ENCODE measurements at places on chromosomes 6 and 20.

DNA sequence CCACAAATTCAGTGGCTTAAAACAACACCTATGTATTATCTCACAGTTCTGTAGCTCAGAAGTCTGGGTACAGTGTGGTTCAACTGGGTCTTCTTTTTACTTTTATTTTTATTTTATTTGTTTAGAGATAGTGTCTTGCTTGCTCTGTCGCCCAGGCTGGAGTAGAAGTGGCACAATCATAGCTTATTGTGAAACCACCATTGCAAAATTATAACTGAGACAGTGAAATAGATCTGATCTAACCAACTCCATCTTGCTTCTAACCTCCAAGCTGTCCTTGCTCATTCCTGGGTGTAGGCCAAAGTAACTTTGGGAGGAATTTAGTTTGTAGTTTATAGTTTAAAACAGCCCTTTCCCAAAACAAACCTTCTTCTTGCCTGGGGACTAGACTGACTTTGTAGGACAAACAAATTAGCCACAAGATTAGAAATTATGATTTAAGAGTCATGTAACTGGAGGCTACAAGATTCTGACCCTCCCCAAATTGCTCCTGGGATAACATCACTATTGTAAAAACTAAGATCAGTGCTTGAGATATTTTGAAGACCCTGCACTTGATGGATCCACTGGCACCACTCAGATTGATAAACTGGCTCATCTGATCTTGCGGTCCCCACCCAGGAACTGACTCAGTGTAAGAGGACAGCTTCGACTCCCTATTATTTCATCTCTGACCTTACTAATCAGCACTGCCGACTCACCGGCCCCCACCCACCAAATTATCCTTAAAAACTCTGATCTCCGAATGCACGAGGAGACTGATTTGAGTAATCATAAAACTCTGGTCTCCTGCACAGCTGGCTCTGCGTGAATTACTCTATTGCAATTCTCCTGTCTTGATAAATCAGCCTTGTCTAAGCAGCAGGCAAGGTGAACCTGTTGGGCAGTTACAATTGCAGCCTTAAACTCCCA is 193.4 kb upstream of the CDYL start:
- DNase-seq = no peak

DNA sequence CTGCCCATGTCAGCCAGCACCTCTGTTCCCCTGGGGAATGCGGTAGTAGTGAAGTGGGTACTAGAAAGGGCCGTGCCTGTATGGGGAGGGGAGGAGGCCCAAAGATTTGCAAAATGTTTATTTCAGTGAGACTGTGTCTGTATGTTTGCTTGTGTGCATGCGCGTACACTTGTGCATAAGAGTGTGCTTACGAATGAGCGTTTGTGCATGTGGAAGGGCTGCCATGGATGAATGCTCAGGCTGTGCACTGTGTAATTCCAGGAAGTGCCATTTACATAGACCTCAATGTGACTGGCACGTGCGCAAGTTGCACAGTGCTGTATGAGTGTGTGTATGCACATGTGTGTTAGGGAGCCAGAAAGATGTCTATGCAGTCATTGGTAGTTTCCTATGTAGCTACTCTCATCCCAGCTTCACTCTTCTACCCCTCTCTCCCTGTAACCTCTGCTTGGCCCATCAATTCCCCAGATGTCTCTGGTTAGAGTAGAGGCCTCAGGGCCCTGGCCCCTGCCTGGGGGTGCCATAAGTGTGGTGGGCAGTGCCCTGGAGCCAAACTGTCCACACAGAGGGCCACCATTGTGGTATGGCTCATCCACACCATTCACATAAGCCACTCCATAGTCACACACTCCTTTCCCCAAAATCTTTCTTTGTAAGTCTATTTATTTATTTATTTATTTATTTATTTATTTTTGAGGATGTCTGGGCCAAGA is 26.8 kb upstream of the SLC22A7 start:
- DNase-seq = no peak

DNA sequence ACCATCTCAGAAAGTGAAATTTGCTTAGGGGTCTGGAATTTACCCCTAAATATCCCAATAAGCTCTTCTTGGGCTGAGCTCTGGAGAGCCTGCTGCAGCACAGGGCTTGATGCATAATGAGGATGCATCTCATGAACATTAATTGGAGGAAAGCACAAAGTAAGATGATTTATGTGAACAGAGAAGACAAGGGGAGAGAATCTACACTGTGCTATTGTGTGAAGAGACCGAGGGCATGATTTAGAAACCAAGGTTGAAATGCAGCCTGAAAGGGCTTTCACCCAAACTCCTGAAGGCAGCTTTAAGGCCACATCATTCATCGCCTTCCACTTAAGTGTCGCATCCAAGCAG is 27.8 kb upstream of the GPR63 start:
- DNase-seq = no peak

DNA sequence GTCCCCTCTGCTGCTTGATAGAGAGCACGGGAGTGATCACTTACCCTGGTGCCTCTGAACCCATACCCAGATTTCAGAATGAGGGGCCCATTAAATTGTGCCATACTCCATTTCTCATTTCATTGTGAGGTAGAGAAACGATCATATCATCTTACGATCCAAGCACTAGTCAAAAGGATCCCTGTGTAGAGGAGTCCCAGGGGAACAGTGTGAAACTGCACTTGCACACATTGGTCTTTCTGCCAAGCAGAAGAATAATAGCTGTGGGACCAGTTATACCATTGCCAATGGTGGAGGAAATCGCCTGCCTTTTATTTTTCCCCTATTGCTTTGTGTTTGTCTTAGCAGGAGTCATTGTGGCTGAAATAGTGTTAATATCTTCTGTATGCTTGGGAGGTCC is 161.9 kb downstream of the FARS2 start:
- DNase-seq = no peak

- no peak for DNase-seq
Observed at GRCh38 chr20:37335642-37336368, 10.1 kb upstream of the SRC start.

DNA sequence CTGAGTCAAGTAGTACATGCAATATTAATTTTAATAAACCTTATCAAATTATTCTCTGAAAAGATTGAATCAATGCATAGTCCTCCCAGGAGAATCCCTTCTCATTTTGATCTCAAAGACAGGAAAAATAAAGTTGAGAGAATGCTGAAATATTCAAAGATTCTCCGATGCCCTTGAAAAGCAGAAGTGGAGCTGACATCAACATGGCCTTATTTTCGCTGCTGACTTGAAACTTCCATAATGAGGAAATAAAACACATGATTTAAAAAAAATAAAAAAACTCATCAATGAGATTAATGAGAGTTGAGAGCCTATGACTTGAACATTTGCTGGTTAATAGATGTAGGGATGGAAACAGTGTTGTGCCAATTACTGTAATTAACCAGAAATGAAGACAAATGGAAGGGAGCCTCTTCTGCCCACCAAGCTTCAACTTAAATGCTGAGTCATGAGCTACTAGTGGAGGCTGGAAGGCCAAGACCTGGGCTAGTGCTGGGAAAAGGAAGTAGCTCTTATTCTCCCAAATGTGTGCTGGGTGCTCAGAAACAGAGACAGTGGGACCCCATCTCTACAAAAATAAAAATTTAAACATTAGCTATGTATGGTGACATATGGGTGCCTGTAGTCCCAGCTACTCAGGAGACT is 139.9 kb downstream of the BFSP1 start:
- DNase-seq = no peak

DNA sequence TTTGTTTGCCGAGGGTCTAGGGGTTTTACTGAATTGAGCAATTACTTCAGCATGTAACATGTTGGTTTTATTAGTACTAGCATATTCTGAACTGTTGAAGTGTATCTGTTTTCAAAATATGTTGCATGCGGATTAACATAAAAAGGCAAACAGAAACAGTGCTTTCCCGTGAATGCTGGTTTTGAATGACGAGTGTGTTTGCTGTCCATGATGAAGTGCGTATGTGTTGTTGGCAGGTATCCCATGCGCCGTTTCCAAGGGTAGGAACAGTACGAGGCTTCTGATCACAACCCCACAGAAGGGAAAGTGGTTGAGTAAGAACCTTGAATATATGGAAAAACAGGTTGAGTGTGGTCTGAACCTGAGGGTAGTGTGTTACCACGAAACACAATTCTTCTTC is 232.9 kb downstream of the SAMD5 start:
- no peak for DNase-seq

DNA sequence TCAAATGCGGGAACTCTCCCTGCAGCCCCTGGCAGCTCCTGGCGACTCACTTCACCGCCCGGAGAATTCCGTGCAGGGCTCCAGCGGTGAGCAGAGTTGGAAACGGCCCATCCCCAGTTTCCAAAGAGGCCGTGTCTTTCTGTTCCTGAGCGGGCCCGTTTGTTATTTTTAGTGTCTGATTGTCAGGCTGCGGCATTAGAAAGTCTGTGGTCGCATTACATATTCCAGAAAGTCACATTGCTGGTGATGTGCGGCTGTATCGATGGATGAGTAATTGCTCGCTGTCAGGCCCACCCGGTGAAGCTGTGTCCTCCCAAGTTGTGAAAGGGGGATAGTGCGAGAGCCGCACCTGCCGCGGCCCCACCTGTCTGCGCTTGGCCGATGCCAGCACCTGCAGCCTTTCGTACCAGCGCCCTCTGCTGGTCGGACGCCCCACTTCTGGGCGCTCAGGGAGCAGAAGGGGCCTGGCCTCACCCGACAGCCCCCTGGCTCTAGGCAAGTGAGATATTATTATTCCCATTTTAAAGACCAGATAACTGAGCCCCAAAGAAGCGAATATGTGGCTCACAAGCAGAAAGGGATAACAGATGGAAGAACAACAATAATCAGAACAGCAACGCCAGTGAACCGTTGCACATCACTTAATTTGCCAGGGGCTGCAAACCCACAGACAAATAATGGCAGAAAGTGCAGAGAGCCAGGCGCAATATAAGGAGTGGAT is 244.9 kb downstream of the TSHZ2 start:
- DNase-seq = peak; percentile 90

DNA sequence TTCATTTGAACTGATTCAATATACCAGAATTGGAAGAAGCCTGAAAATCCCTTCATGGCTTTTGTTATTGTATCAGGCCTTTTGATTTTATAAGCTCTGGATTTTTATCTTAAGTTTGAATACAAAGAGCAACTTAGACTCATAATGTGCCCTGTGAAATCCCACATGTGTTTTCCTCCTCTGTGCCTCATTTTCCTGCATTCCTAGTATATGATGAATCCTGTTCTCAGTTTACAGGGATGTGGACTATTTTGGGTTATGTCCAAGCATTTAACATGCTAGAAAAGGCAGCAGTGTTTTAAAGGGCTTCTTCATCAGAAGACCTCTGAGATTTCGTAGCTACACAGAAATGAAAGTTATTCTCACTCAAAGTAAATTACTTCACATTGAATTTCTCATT is 455.0 kb downstream of the RFPL4B start:
- DNase-seq = no peak

DNA sequence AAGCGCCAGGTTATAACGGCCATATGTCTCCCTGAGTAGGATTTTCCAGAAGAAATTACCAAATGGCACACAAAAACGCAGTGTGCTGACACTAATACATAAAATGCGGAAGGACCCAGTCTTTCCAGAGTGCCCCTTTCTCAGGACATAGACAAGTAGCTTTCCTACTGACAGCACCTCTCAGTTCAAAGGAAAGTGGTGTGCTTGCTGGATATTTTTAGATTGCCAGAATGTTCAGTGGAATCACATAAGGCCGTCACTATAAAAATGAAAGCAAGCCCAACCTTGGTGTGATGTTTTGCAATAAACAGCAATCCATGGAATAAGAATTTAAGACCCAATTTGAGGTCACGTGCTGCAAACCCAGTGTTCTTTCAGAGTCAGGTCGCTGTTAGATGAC is 135.5 kb upstream of the AGPAT4 start:
- no peak for DNase-seq

- no peak for DNase-seq
Observed at GRCh38 chr20:48898210-48898609, 23.3 kb upstream of the ARFGEF2 start.

DNA sequence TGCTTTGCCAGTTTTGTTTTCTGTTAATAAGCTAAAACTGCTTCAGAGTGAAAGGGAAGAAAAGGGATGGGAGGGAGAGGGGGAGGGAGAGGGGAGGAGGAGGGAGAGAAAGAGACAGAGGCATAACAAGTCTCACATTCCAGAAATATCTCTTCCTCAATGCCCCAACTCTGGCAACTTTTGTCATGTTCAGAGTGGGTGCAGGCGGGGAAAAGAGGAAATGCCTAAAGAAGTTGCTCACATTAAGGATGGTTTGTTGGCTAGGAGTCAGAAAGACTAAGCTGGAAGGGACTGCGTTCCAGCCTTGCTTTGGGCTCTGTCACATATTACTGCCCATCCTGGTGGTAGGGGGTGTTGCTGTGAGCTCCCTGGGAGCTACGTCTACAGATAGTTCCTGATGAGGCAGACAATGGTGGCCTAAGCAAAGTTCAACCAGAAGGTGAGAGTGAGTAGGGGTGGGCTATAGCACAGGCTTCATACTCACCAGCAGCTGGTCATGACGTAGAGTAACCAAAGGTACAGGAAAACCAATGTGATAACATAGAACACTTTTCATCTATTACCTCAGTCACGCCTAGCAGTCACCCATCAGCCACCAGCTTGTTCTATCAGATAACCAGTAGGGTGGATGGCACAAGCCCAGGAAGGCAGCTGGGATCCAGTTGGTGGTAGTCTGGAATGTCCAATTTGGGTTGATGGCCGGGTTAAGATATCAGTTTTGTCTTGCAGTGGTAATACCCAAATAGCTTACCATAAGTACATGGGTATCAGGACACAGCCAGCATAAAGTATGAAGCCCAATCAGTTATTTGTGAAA is 2.1 kb downstream of the TSPYL4 start:
- DNase-seq = no peak

- DNase-seq = peak; percentile 34
Observed at GRCh38 chr20:5073660-5074231, 46.0 kb downstream of the PCNA start.

DNA sequence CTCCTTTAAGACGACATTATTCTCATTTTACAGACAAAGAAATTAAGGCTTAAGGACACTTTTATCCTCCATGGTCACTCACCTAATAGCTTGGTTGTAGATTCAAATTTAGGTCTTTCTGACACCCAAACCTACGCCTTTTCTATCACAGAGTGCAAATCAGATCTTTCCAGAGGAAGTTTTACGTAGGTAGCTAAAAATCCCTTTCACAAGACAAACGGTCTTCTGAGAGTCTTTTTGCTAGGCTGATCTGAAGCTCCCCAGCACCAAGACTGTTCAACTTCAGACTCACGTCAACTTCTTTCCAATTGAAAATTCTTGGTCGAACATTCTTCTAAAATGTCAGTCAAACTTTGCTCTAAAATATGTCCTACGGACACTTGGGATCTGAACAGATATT is 46.5 kb downstream of the BLOC1S5 start:
- no peak for DNase-seq
